H54 (cell line): ENCODE measurements at places on chromosomes 6 and 20.

- DNase-seq, result no peak
Observed at GRCh38 chr20:21505810-21506530, 7.9 kb downstream of the NKX2-2 start.

DNA sequence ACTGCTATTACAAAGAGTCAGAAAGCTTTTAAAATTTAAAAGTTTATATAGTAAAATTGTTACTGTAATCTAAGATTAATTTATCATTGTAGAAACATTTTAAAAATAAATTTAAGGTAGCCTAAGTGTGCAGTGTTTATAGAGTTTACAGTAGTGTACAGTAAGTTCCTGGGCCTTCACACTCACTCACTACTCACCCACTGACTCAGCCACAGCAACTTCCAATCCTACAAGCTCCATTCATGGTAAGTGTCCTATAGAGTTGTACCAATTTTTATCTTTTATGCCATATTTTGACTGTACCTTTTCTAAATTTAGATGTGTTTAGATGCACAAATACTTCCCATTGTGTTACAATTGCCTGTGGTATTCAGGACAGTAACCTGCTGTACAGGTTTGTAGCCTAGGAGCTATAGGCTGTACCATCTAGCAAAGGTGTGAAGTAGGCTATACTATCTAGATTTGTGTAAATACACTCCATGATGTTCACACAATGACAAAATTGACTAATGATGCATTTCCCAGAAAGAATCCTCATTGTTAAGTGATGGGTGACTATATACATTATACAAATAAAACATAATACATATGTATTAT is 10.2 kb upstream of the TMEM170B start:
- DNase-seq, result no peak

GRCh38 chr6:47836639-47837038 is 54.8 kb downstream of the OPN5 start:
- DNase-seq, result no peak

GRCh38 chr6:136474241-136474640 is 76.0 kb downstream of the MAP7 start:
- DNase-seq, result no peak

DNA sequence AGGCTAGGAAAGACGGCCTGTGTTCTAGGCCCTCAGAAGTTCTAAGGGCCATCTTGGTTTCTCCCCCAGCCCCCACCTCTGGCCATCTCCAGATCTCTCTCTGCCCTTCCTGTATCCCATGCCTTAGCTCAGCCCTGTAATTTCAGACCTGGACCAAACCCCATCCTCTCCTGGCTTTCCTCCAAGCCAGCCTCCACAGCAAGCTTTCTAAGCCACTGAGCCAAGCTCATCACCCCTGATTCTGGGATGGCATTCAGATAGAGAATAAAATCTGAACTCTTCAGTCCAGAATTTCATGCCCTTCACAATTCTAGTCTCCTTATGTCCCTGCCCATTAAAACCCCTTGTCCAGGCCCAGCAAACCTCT is 18.9 kb upstream of the CCM2L start:
- DNase-seq, result no peak

- DNase-seq, result peak; percentile 55
Observed at GRCh38 chr6:40778196-40778595, 191.0 kb upstream of the LRFN2 start.

- no peak for DNase-seq
Observed at GRCh38 chr6:163883984-163884383, 469.5 kb downstream of the QKI start.

DNA sequence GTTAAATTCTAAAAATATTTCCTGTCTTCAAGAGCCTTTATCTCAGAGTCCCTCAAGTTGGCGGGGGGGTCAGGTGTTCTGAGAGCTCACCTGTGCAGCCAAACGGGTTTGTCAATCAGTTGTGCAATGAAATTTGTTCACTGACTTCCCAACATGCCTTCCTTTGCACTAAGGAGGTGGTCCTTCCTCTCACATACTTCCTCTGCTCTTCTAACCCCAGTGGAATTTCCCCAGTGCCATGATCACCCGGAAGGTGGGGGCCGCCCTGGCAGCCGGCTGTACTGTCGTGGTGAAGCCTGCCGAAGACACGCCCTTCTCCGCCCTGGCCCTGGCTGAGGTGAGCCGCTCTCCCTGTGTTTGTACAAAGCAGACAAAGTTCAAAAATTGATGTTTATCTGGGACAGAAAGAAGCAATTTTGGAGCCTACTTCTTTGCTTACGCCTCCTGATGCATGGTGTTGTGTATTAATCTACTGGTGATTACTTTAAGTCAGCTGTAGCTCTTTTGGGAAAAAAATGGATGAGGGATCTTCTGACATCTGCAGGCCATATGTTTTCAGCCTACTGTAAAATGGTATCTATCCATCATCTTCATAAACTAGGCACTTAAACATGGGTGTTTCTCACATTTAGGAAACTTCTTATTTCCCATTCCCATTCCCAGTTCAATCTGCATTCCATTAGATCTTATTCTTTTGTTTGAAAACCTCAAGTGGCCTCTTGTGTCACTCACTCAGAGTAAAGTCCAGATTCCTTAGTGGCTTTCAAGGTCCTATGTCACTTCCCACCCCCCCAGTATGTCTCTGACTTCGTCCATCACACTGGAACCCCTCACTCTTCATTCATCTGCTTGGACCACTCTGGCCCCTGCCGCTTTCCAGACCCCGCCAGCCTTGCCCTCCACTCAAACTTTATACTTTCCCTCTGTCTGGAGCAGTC is 10.1 kb downstream of the ALDH5A1 start:
- DNase-seq, result no peak

DNA sequence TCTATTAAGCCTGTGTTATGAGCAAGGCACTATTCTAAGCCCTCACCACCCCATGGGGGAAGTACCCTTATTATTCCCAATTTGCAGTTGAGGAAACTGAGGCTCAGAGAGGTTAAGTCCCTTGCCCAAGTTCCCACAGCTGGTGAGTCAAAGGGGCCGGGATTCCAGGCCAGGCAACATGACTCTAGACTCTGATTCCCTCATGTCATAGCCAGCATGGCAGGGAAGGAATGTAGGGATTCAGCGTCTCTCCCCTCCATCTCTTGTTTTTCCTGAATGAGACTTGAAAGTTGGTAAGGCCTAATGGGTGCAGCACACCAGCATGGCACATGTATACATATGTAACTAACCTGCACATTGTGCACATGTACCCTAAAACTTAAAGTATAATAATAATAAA is 6.7 kb downstream of the C6orf132 start:
- DNase-seq, result no peak

DNA sequence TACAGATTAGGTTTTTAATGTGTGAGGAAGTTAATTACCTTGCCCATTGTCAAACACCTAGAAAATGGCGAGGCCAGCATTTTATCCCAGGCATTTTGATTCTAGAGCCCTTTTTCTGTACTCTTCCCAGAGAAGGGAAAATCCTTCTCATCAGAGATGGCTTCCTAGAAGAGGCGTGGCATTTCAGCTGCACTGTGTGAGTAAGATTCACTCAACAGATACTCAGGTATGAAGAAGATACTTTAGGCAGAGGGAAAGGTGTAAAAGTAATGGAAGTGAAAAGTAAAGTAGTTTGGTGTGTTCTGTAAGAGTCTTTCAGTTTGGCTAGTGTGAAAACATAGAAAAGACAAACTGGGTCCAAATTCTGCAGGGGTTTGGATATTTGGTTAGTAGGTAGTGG is 113.8 kb downstream of the MAP3K4 start:
- DNase-seq, result no peak

GRCh38 chr6:95431637-95432228 is 145.6 kb upstream of the MANEA start:
- no peak for DNase-seq

DNA sequence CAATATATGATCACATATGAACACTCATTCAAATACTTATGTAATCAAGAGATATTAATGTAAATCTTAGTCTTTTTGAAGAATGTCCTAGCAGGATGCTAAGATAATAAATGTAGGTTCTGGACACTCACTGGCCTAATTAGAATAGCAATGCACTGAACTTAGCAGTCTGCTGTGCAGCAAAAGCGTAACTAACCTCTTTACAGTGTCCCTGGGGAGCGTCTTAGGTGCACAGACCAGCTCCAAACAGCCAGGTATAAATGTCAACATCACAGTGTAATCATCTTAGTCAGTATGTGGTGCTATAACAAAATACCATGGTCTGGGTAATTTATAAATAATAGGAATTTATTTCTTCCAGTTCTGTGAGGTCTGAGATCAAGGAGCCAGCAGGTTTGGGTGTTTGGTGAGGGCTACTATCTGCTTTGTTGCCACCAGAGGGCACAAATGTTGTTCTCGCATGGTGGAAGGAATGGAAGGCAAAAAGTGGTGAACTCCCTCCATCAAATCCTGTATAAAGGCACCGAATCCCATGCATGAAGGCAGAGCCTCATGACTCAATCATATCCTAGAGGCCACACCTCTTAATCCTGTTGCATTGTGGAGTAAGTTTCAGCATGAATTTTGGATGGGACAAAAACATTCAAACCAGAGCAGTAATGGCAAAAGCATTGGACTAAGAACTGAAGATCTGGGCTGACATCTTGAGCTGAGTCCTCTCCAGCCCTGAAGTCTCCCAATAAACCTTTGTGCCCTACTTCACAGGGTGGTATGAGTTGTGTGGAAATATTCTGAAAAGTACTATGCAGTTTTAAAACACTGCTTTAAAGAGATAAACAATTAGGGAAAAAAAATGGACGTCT is 41.8 kb upstream of the FOXO3 start:
- DNase-seq, result peak; percentile 15

GRCh38 chr6:85469276-85470022 is 19.6 kb downstream of the NT5E start:
- no peak for DNase-seq

- DNase-seq, result no peak
Observed at GRCh38 chr6:43977404-43978111, 149.7 kb downstream of the MRPL14 start.
